ENCODE measurements at places on chromosomes 5 and 9. TPM values are rescaled to one million over a fixed set of nuclear protein-coding genes. Genes with fewer than 3 reads are reported as not detected.
A peak's percentile ranks its signal among the peaks of the same experiment; 100 is the strongest.

COL23A1 gene
- 0.22 TPM for total RNA-seq

PCDHAC1 gene
- 2.4 TPM for total RNA-seq

CCL19 gene
- total RNA-seq: not detected

GRCh38 chr9:99867968-99868367 lies 38.5 kb upstream of the STX17 start:
- no peak for ATAC-seq

DNA sequence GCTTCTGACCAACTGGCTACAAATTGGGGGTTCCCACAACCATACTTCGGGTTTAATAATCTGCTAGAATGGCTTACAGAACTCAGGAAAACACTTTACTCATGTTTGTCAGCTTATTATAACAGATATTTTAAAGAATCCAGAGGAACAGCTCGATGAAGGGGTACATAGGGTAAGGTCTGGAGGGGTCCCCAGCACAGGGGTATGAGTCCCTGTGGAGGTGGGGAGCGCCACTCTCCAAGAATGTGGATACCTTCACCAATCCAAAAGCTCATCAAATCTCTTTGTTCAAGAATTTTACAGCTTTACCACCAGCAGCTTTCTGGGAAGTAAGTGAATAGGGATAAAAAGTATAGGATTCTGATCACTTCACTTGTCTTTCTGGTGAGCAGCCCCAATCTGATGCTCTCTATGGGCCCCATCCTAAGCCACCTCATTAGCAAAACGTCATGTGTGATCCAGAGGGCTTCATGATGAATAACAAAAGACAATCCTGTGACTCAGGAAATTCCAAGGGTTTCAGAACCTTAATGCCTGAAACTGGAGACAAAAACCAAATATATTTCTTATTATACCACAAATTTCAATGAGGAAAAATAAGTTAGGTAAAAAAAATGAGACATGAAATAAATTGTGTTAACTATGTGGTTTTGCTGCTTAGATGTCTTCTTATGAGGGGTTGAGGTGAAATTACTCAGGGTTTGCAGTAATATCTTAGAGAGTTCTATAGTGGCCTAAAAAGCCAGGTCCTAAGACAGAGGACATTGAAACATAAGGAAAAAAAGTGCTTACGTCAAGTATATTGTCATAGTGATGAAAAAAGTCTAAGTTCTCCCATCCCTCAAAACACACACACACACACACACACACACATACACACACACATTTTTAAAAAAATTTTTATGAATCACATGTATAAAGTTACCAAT lies 290.5 kb downstream of the ANXA1 start:
- ATAC-seq: peak; percentile 48

- no peak for ATAC-seq
Observed at GRCh38 chr5:54632131-54632701, 114.7 kb downstream of the SNX18 start.

GRCh38 chr5:154770111-154770510 lies 14.9 kb downstream of the LARP1 start:
- ATAC-seq: no peak

GRCh38 chr9:5764130-5764868 lies 68.6 kb downstream of the ERMP1 start:
- no peak for ATAC-seq

DNA sequence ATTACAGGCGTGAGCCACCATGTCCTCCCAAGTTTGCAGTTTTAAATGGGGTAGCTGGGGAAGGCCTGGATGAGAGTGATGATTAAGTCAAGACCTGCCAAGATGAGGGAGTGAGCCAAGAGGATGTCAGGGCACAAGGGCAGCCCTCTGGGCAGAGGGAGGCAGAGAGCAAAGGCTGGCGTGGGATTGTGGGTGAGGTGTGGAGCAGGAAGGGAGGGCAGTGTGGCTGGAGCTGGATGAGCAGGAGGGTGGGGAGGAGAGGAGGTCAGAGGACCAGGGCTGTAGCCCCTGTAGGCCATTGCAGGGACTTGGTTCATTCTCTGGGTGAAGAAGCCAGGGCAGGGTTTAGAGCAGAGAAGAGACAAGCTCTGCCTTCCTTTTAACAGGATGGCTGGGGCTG lies 53.7 kb upstream of the CTNNA1 start:
- ATAC-seq: no peak

Measured in motor neuron (in vitro differentiated cells).